Endodermal cell (in vitro differentiated cells): ENCODE measurements at places on chromosomes 11 and 22.
A peak's percentile ranks its signal among the peaks of the same experiment; 100 is the strongest.

DNA sequence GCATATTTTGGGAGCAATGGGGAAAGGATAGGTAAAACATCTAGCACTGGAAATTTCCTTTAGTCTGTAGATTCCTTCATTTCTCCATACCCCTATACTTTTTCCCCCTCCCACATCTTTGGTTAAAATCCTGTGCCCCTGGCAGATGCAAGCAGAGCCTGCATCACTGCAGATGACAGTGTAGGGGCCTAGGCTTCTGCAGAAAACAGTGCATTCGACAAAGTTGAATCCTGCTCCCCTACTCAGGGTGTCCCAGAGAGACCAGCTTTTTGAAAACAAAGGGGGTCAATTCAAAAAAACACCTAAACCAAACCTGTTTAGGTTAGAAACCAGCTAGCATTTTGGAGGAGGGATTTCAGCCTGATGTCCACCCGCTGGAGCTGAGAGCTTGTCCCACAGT, 43.8 kb upstream of the BLID start:
- no peak for DNase-seq

DNA sequence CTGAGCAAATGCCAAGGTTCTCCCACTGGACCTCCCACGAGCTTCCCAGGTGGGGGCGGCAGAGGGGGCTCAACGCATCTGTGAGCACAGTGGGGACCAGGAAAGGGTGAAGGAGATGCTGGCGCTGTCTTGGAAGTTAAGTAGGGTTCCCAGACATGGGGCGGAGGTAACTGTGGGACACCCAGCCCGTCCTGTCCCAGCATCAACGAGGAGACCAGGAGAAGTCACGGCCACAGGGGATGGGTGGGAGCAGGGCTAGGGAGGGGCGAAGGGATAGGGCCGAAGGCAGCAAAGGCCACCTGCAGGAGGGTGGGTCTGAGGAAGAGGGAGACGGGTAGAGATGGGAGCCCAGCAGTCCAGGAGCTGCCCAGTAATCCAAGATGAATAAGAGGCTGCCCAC, 70.4 kb downstream of the PHF21B start:
- DNase-seq: no peak

GRCh38 chr11:11400635-11401232, 47.7 kb upstream of the CSNK2A3 start:
- DNase-seq: peak; percentile 84

GRCh38 chr11:33775832-33776470, 1.6 kb upstream of the FBXO3 start:
- no peak for DNase-seq

DNA sequence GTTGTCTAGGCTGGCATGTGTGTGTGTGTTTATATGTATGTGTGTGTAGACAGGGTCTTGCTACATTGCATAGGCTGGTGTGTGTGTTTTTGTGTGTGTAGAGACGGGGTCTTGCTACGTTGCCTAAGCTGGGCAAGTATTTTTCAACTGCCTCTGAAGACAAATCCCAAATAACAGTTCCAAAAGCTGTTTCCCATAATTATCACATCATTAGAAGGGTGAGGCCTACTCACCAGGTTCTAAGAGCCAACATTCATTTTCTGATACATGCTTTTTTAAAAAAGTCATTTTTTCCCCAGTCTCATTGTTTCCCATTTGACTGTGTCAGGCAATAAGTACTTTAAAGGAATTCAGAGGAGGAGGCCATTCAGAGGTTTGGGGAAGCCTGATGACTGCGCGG, 22.8 kb downstream of the SAA1 start:
- no peak for DNase-seq

DNA sequence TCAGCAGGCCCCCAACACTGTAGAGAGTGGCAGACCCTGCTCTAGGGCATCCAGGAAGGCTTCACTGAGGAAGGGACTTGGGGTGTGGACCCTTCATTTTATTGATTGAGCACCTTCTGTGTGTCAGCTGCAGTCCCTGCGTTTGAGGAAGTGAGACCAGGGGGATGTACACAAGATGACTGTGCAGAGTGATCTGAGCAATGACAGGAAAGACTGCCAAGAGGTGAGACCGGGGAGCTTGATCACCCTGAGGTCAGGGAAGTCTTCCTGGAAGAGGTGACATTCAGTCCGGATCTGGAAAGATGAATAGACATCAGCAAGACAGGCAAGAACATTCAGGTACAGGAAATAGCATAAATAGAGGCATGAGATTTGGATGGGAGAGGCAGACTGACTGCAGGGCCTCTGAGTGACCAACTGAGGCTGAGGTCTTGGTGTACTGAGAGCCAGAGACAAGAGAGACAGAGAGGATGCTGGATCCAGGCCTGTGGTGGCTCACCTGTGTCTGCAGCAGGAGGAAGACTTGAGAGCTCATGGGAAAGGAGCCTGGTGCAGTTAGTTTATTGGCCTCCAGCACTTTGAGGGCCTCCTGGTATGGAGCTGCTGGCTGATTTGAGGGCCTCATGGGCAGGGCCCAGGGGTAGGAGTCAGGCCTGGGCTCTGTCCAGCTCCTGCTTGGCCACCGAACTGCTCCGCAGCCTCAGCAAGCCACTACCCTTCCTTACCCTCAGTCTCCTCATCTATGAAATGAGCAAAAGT, 5.2 kb downstream of the DGAT2 start:
- DNase-seq: no peak

DNA sequence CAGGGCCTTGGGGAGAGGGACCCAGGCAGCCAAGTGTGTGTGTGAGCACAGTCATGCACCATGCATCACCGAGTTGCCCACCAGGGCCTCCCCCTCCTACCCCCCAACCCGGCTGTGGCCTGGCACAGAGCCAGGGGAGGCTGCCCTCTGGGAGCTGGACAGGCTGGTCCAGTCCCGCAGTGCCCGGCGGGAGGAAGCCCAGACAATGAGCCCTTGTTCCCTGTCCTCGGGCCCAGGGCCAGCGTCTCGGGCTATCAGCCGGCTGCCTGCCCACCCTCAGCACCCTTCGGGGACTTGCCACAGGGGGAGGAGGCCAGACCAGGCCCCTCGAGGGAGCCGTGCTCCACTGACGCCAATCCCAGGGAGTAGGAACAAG, 4.5 kb downstream of the LRRC75B start:
- DNase-seq: no peak

DNA sequence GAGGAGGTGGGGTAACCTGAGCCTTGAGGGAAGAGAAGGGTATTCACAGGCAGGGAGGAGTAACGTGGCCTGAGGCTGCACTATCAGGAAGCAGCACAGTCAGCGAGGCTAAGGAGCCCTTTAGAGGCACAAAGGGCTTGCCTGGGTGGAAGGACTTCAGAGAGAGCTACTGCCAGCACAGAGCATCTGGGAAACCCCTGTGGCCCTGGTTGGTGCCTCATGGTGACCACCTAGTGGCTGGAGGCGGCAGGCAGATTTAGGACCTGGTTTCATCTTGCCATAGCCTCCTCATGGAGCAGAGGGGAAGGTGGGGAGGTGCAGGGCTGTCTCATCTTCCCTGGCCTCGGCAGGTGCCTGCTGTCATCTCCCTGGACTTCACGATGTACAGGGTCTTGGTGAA, 64.5 kb downstream of the MPPED1 start:
- peak; percentile 84 for DNase-seq

- DNase-seq: no peak
Measured at GRCh38 chr11:19811380-19811779, 98.7 kb downstream of the NAV2 start.

- no peak for DNase-seq
Measured at GRCh38 chr11:46527591-46528130, 66.2 kb downstream of the AMBRA1 start.

DNA sequence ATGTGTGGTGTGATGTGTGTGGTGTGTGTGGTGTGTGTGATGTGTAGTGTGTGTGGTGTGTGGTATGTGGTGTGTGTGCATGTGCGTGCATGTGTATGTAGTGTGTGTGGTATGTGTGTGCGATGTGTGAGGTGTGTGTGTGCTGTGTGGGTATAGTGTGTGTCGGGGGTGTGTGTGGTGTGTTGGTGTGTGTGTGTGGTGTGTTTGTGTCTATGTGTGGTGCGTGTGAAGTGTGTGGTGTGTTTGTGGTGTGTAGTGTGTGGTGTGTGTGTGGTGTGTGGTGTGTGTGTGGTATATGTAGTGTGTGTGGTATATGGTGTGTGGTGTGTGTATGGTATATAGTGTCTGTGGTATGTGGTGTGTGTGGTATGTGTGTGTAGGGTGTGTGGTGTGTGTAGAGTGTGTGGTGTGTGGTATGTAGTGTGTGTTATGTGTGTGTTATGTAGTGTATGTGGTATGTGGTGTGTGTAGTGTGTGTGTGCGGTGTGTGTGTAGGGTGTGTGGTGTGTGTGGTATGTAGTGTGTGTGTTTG, 5.0 kb upstream of the PPP6R2 start:
- no peak for DNase-seq

- DNase-seq: no peak
Measured at GRCh38 chr22:48397531-48398180, 1430.0 kb downstream of the BRD1 start.

- DNase-seq: no peak
Measured at GRCh38 chr11:45848654-45849081, 1.4 kb downstream of the CRY2 start.

DNA sequence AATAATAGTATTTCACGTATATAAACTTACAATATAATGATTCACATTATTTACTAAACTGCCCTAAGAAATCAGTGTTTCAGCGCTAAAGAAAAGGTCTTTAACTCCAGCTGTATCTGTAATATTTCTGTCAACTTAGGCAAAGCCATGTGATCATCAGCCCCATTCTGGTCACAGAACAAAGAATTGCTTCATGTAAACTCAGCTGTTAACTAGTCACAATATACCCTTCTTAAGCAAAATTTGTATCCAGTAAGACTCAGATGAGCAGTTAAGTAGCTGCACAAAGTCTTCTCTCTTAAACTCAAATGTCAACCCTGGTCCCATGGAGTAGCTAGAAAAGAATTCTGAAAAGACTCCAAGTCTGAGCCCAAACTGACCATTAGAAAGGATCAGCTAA, 26.6 kb downstream of the HPS5 start:
- DNase-seq: no peak

DNA sequence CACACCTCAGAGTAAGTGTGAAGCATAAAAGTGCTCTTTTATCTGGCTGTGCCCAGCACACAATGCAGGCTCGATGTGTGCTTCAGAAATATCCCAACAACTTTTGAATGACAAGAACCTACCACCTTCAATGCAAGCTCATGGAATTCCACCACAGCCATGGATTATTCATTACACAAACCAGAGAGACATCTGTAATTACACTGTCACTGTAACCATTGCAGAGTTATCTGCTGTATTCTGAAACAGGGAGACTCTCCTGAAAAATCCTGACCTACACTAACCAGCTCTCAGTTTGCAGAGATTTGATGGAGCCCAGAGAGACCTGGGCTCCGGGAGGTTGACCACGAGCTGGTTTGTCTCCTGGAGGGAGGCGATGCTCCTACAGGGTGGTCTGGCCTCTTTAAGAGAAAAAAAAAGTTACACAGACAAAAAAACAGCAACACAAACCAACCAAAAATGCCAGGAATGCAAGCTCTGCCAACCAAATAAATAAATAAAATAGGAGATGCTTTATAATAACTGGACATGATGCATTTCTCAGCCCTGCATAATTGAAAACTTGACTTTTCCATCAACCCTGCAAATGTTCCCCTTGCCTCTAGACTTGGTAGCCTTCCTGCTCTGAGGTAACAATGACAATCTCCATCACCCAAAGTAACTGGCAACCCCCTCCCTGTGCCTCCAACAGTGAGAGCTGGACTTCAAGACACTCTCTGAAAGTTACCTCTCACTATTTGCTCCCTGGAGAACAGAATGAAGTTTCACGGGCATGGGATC, 69.7 kb downstream of the ETS1 start:
- no peak for DNase-seq

- DNase-seq: peak; percentile 59
Measured at GRCh38 chr22:50218153-50218995, 17.6 kb downstream of the SELENOO start.

DNA sequence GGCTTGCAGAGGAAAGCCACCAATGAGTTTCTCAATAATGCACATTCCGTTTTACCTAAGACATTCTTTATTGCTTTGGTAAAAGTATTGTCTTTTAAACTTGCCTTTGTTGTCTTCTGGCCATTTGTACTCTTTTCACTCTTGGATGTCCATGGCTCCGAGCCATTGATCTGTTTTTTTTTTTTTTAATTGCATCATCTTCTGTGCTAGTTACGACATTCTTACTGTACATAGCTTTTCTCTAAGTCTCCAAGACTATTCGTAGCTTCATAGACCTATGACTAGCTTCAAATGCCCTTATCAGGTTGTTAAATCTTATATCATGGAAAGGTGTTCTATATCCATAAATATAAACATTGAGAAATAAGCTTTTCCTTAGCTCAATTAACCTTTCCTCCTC, 1522.6 kb downstream of the FAM181B start:
- DNase-seq: no peak

DNA sequence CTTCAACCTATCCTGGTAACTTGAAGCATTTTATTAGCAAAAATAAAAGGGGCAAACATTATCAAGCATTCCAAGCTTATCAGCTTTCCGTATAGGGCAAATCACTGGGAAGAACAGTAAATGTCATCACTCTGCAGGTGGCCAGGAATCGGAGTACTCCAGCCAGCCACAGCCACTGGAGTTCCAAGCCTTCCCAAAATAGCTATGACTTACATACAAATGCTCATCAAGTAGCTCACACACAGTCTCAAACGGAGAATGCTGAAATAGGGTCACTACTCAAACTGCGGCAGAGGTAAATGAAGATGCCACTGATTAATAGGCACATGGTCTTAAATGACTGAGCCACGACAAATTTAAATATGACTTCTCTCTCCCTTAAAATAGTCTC, 2.1 kb downstream of the USP28 start:
- peak; percentile 71 for DNase-seq

DNA sequence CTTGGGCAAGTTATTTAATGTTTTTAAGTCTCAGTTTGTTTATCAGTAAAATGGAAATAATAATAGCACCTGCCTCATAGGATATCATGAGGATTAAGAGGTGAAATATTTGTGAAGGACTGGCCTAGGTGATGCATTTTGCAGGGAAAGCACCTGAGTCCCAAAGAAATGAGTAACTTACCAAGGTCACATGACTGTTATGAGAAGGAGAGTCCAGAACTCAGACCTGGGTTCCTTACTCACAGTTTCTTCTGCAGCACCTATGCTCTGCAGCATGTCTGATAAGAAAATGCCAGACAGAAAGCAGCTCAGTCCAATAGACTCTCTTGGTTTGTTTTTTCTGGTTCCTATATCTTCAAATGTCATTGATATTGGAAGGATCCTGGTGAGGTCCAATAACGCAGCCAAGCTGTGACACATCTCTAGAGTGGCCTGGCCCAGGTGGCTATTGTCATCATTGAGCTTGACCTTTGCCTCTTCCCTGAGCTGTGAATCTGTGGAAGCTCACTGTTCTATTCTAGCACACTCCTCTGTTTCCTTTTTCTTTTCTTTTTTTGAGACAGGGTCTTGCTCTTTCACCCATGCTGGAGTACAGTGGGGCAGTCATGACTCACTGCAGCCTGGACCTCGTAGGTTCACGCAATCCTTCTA, 174.7 kb upstream of the NAV2 start:
- no peak for DNase-seq

GRCh38 chr11:102143867-102144266, 33.6 kb downstream of the YAP1 start:
- no peak for DNase-seq
